ENCODE measurements at places on chromosomes 5 and 9. TPM values are rescaled to one million over a fixed set of nuclear protein-coding genes. Genes with fewer than 3 reads are reported as not detected.
A peak's percentile ranks its signal among the peaks of the same experiment; 100 is the strongest.

DNA sequence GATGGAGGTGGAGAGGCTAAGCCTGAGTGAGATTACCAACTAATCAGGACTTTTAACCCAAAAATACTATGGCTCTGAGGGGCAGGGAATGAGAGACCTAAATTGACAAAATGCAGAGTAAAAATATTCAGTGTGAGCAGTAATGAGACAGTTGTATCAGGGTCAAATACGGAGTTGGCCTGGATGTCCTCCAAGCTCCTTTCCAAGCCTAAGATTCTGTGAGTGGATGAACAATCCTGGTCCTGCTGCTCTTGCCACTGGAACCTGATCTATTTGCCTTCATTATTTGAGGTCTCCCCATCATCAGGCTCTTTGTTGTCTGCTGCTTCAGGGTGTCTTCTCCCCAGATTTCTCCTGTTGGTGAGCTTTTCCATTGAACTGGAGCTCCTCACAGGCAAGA lies 1.1 kb downstream of the PDCD1LG2 start:
- DNase-seq, result no peak

DNA sequence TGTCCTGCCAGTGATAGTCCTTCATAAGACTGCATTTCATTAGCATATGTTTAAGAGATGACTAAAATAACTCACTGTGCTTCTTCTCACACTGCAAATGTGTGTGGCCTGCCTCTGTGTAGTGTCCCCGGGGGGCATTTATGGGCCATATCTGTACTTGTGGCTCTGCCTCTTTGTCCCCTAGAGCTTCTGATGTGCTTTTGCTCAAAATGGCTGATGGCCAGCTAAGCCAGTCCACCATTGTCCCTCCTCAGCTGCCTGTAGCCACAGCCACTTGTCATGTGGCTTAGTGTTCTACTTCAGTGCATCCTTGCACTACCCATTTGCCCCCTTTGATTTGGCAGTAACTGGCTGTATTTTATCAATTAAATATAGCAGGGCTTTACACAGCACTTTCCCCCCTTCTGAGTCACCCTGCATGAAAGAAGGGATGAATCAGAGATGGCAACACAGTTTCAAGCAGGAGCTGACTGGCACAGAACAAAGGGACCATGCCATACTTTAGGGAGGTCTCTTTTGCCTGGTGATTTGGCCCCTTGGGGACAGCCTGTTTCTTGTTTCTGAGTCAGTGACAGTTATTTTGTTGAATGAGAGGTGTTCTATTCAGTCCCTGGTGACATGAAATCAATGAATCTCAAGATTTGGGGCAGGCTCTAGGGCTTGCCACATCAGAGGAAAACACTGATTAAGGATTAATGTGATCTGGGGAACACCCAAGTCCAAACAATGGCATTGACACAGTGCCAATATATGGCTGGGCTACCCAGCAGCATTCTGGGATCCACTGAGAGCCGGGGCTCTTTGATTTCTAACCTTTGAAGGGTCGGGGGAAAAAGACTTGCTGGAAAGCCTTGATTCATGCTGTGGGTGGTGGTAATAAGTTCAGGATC lies 245.5 kb downstream of the SMARCA2 start:
- no peak for DNase-seq

GRCh38 chr5:5315068-5315980 lies 107.2 kb upstream of the ICE1 start:
- DNase-seq, result no peak

The CTSV gene
- total RNA-seq, result 0.14 TPM

The HAVCR1 gene
- not detected for total RNA-seq

DNA sequence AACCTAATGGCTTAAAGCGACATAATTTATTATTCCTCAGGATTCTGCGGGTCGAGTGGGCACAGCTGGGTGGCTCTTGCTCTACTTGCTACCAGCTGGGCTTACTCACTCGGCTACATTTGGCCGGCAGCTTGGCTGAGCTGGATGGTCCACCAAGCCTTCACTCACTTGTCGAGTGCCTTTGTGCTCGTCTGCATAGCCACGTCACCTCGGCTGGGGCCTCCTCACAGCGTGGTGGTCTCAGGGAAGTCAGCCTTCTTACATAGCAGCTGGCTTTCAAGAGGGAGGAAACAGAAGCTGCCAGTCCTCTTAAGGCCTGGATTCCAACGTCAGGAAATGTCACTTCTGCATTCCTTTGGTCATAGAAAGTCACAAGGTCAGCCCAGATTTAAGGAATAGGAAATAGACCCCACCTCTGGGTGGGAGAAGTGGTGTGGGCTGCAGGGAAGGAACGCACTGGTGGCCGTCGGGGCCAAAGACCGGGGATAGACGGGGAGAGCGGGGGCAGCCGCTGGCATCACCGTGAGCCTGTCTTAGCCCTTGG lies 75.1 kb upstream of the RUFY1 start:
- no peak for DNase-seq

GRCh38 chr5:73399775-73400174 lies 48.8 kb downstream of the FOXD1 start:
- DNase-seq, result no peak

The SCGB3A2 gene
- not detected for total RNA-seq

DNA sequence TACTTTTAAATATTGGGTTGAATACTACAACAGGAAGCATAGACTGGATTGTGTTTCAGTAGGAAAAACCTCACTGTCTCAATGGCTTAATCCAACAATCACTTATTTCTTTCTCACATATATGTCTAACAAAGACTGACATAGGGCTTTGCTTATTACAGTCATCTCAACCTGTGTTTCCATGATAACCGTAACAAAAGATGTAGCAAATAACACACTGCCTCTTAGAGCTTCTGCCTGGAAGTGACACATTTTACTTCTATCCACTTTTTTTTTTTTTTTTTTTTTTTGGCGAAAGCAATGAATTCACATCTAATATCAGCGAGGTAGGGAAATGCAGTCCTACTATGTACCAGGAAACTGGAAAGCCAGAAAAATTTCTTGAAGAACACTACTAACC lies 204.9 kb upstream of the CDKN2B start:
- no peak for DNase-seq

The SPINK7 gene
- not detected for total RNA-seq

- no peak for DNase-seq
Observed at GRCh38 chr9:73009649-73010288, 56.9 kb upstream of the ALDH1A1 start.

DNA sequence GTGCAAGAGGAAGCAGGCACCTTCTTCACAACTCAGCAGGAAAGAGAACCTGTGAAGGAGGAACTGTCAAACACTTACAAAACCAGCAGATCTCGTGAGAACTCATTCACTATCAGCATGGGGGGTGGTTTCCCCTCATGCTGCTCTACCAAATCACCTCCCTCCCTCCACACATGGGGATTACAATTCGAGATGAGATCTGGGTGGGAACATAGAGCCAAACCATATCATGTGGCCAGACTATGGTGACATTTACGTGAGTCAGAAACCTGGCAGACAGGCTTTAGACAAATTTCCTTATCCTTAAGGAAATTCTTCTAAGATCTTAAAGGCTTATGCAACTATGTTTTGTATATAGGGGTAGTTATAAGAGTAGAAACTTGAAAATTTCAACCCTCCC lies 8.7 kb upstream of the AOPEP start:
- no peak for DNase-seq

The LCP2 gene
- total RNA-seq, result 10.9 TPM

The KIF20A gene
- total RNA-seq, result 1.7 TPM

DNA sequence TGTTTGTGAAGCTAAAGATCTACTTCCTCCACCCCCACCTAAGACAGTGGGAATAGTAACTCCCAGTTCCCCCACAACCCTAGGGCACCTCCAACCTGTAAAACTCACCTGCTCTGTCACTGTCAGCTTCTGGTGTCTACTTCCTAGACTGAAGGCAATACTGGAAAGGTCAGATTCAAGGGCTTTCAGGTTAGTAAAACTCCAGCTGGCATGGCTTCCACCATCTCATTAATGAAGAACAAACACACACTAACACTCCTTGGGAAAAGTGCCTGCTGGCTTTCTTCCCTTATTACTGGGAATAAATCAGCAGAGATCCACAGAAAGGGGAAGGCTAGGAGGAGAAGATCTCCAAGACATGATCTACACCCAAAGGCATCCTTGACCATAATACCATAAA lies 109.9 kb downstream of the TMEM174 start:
- no peak for DNase-seq

GRCh38 chr5:150256410-150257064 lies 33.0 kb downstream of the CAMK2A start:
- DNase-seq, result no peak

The RASGEF1C gene
- total RNA-seq, result 0.82 TPM

GRCh38 chr9:107249131-107249533 lies 33.9 kb upstream of the RAD23B start:
- no peak for DNase-seq

The MYOZ3 gene
- 4.9 TPM for total RNA-seq

GRCh38 chr9:31996331-31996730 lies 388.1 kb upstream of the ACO1 start:
- DNase-seq, result no peak

DNA sequence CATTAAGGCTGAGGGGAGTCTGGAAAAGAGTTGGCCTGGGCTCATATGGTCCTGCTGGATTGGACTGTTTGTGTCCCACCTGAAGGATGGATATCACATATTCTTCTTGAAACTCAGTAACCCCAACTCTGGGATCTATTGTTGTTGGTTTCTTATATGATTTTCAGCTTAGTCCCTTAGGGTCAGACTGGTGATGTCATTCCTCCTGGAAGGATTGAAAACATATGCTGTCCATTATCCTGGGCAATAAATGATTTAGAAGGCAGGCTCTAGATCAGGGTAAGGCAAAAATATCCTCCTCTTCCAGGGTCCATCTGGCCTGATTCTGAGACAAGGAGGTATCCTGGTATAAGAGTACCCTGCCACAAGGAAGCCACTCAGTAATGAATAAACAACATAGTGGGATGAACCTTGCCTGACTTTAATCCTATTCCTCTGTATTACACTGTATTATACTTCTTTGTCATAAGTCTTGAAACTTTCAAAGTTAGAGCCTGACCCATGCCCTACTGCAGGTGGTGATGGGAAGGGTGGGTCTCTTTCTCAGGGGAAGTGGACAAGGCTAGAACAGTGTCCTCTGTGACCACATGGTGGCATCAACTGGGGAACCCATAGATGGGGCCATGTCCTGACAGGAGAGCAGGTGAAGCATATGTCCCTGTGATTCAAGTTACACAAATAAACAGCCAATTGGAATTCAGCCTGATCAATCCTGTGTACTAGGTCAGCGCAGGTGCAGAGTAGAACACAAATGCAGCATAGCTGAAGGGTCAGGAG lies 454.4 kb upstream of the TRPC7 start:
- DNase-seq, result no peak

GRCh38 chr9:136952321-136952850 lies 313 bp downstream of the LCN12 start:
- DNase-seq, result peak; percentile 76

DNA sequence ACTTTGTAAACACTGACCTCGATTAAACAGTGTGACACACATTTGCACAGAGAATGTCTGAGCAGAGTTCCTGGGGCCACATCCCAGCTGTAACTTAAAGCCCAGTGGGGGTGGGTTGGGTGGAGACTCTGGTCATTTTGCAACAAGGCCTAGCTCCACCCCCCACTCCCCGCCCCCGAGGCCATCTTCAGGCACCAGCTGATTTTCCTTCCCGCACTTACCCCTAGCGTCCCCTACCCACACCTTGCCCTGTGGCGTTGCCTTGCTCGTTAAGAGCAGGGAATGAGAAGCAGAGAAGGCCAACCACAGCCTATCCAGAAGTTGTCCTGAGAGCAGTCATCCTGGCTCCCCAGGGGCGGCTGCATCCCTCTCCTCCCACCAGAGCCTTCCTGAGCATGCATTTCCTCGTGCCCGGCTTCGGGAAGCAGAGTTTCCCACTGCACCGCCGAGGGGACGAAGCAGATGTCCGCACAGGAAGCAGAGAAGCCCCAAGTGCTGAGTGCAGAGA lies 101.7 kb upstream of the SARDH start:
- no peak for DNase-seq

- no peak for DNase-seq
Observed at GRCh38 chr5:93636837-93637236, 53.8 kb downstream of the NR2F1 start.

DNA sequence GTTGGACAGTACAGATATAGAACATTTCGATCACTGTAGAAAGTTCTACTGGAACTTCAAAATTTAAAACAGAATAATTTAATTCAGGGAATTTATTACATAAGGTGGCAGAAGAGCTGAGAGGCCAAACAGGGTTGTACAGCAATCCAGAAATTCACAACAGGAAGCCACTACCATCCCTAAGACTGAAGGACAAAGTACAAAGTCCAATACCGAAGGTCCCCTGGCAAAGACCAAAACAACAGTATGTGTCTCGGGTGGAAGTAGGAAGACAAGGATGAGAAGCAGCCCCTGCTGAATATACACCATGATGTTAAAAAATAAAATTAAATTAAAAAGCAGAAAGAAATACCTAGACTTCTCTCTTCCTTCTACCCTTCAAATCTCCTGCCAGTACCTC lies 19.9 kb downstream of the SGTB start:
- no peak for DNase-seq

The SLC31A2 gene
- 10.0 TPM for total RNA-seq

The SLC6A18 gene
- not detected for total RNA-seq
